Germinal center (tissue), 1 donor: ENCODE measurements at places on chromosomes 11 and 22.

DNA sequence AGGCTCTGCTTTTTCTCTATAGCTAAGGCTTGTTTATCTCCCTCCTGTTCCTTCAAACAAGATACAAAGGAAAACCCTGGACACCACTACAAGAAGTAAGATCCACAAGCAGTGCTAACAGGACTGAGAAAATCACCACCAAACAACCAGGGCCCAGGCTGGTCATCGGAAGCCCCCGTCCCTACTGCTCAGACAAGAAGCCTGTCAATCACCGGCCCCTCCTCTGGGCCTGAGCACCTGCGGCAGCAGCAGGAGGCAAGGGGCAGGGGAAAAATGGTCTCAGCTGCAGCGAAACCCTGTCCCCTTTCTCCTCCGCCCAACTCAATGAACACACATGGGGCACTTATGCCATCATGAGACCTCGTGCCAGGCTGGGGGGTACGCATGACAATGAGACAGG is 155.2 kb downstream of the CEP164 start:
- DNase-seq, result no peak

- no peak for DNase-seq
These were observed 204.9 kb downstream of the CTTN start for GRCh38 chr11:70603114-70603755.

GRCh38 chr22:41919357-41920224 is 4.7 kb upstream of the SHISA8 start:
- DNase-seq, result peak; percentile 88

- DNase-seq, result no peak
These were observed 66.8 kb downstream of the DEPDC5 start for GRCh38 chr22:31820655-31821054.

DNA sequence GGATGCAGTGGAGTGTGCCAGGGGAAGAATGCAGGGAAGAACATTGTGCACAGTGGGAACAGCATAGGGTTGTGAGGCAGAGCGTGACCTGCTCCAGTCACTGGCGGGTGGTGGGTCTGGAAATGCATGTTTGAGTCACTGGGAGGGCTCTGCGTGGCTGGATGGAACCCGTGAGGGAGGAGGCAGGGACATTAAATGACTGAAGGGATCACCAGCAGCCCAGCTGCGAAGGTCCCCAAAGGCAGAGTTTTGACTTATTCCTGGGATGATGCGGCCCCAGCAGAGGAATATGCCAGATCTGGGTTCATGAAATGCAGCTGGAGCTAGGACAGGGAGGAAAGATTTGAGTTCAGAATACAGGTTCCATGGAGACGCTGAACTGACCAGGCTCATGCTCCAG is 104.0 kb upstream of the FGF3 start:
- DNase-seq, result no peak

DNA sequence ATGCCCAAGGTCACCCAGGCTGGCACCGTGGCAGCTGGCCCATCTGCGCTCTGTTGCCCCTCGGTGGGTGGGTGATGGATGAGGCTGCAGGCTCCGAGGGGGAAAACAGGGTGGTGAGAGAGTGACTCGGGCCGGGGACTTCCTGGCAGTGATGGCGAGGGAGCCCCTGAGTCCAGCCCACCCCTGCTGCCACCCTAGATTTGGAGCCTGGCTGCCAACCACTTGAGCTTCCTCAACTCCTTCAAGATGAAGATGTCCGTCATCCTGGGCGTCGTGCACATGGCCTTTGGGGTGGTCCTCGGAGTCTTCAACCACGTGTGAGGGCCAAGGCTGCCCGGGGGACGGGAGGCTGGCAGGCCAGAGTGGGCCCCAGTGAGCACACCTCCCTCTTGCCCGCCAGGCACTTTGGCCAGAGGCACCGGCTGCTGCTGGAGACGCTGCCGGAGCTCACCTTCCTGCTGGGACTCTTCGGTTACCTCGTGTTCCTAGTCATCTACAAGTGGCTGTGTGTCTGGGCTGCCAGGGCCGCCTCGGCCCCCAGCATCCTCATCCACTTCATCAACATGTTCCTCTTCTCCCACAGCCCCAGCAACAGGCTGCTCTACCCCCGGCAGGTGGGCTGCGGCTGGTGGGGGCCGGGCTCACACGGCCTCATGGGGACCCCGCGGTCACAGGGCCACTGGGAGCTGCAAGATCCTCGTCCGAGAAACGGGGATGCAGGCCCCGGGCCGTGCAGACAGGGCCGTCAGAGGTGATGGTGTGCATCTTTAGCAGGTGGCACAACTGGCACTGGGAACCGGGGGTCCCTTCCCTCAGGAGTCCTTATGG is 10.1 kb downstream of the TCIRG1 start:
- DNase-seq, result no peak

DNA sequence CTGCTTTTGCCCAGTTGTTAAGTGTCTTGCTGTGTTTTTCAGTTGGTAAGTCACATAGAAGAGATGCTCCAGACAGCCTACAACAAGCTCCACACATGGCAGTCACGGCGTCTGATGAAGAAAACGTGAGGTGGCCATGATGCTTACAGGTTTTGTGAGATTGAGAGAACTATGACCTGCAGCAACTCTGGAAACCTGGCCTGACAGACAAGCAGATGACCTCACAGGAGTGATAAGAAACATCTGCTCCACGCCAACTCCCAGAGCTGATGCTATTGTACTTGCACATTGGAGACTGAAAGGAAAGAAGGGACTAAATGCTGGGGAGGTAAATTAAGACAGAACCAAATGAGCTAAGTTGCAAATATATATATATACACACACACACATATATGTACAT is 28.6 kb upstream of the LDHA start:
- no peak for DNase-seq

GRCh38 chr22:34236527-34236926 is 316.3 kb upstream of the LARGE1 start:
- no peak for DNase-seq

DNA sequence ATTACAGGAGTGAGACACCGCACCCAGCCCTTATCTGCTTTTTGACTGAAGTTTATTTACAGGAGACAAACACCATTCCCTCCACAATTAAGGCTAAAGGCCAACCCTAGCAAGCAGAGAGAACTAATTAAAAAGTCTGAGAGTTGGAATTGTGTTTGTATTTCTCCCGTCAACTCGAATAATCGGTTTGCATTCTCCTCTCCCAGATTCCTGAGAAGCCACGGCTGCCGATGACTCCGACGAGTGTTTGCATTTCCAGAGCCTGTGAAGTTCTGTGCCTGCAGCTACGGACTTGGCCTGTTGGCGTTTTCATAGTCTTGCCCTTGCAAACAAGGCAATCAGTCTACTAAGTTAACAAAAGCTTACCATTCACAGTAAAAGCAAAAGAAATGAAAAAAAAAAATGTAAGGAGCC is 73.2 kb upstream of the NUP50 start:
- no peak for DNase-seq

DNA sequence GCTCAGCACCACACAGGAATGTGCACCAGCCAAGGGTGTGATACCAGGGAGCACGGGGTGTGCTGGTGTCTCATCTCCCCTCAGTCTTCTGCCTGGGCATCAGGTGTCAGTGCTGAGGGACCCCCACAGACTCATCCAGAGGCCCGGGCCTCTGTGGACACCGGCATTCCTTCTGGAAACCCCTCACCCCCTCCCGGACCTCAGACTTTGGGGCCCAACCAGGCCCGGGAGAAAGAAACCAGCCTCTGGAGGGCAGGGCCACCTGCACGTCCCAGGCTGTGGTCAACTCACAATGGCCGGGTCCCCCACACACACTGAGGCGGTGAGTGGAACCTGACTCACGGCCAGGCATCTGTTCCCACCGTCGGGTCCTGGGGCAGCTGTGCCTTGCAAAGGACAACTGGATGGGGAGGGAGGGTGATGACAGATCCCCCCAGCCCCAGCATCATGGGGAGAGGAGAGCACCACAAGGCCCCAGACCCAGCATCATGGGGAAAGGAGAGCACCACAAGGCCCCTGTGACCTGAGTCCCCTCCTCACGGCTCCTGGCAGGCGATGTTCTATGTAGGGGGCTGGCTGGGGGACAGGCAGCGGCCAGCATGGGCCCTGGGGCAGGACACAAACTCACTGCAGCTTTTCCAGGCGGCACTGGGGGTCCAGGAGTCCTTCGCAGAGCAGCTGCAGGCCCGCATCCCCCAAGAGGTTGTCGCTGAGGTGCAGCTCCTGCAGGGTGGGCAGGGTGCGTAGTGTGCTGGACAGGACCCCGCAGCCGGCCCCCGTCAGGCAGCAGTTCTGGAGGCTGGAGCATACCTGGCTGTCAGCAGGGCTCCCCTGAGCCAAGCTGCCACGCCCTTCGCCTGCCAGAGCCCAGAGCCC is 7.6 kb downstream of the RNH1 start:
- DNase-seq, result no peak

- no peak for DNase-seq
These were observed 7.8 kb downstream of the CLMP start for GRCh38 chr11:123187248-123187647.

DNA sequence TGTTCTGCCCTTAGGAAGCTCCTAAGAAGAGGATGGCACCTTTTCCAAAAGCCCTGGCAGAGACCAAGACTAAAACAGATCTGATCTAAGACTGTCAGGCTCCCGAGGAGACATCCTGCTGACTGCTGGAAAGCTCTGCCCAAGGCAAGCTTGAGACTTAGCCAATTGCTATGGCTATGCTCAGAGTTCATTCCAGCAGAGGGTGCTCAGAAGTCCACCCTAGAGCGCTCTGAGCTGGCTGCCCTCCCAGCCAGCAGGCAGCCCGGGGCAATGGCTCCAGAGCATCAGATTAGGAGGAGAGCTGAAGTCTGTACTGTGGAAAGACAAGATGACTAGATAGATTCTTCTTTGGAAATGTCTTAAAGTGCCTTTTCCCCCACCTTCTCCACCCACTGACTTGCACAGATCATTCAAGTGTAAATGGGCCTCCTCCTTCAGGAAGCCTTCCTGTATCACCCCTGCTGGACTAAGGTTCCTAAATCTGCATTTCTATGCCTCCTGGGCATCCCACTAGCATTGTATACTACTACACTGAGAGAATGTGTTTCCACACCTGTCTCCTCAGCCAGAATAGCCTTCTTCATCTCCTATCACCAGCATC is 23.4 kb downstream of the LRRC55 start:
- DNase-seq, result no peak
